ENCODE measurements at places on chromosomes 11 and 22. TPM values are rescaled to one million over a fixed set of nuclear protein-coding genes. Genes with fewer than 3 reads are reported as not detected.

- DNase-seq: no peak
Observed at GRCh38 chr11:22456993-22457762, 119.0 kb downstream of the SLC17A6 start.

GRCh38 chr11:45142241-45143055 lies 4.0 kb upstream of the PRDM11 start:
- no peak for DNase-seq

- peak; percentile 97 for DNase-seq
Observed at GRCh38 chr11:65900125-65900898, at the start of gene FOSL1. Gene FOSL1, minus strand, starts transcription at chr11:65900388. Its CDS starts 49 bp downstream, at chr11:65900339.

RNF26 gene
- total RNA-seq: 22.1 TPM

GRCh38 chr11:132809070-132809469 lies 723.2 kb downstream of the OPCML start:
- no peak for DNase-seq

DNA sequence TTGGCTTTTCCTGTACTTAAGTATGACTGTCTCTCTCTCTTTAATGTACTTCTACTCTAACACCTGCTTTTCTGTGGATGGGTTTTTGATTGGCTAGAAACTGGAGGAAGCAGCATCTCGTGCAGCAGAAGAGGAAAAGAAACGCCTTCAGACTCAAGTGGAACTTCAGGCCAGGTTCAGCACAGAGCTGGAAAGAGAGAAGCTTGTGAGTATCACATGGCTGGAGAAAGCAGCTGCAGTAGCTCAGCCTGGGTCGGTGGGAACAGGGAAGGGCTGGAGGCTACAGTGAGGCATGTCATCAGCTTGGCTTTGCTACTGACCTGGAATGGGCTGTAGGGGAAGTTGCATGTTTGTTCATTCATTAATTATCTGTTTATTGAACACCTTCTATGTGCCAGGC lies 74.2 kb downstream of the SWAP70 start:
- DNase-seq: no peak

DNA sequence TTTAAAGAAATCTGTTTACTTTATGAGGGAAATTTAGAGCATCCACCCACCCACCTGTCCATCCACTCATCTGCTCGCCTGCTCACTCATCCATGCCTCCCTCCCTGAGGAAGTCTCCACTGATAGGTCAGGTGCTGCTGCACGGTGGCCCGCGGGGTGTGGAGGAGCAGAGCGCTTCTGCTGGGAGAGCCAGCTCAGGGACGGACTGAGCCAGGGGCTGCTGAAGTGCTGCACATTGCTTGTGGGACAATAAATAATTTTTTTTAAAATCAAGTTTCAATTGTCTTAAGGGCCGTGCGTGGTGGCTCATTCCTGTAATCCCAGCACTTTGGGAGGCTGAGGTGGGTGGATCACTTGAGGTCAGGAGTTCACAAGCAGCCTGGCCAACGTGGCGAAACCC lies 148.9 kb downstream of the TBC1D22A start:
- no peak for DNase-seq

DNA sequence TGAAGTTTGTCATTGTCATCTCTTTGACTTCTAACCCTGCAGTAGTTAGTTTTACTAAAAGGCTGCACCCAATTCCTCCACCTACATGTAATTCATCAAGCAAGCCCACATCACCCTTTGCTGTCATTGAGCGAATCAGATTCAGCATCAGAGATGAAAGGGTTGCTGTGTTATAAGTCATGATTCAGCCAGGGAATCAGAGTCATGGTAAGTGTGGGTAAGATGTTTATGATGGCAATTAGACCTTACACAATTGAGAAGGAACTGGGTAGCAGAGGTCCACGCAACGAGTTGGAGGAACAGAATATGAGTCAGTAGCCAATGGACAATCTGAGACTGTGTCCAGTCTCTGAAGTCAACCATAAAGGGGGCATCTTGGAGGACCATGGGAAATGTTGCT lies 162.8 kb upstream of the SNX19 start:
- no peak for DNase-seq

GRCh38 chr11:94581926-94582325 lies 14.8 kb downstream of the PIWIL4 start:
- DNase-seq: no peak

GRCh38 chr22:41411021-41411851 lies 29.5 kb downstream of the TEF start:
- no peak for DNase-seq

- DNase-seq: no peak
Observed at GRCh38 chr11:70604630-70605467, 206.5 kb downstream of the CTTN start.
